ENCODE measurements at places on chromosomes 3 and 15. TPM values are rescaled to one million over a fixed set of nuclear protein-coding genes. Genes with fewer than 3 reads are reported as not detected.

The SLC12A1 gene
- total RNA-seq: not detected

The RTP4 gene
- total RNA-seq: 5.7 TPM

The SPPL2A gene
- 303 TPM for total RNA-seq

The TMEM212 gene
- total RNA-seq: not detected

The FANCD2 gene
- total RNA-seq: 3.3 TPM

The SLC2A2 gene
- not detected for total RNA-seq

The SYNPR gene
- total RNA-seq: 0.16 TPM

The FSIP1 gene
- 1.4 TPM for total RNA-seq

The GABRA5 gene
- total RNA-seq: not detected

- H3K4me1 ChIP-seq: no peaks in the 10 kb centered on the region
- H3K27me3 ChIP-seq: no peaks in the 10 kb centered on the region
- no peak overlapping the region for H3K4me3 ChIP-seq
- H3K27ac ChIP-seq: no peak overlapping the region
Measured at GRCh38 chr3:120174811-120175539, 80.7 kb upstream of the GSK3B start.

- peak overlapping the region; percentile 46 for H3K27ac ChIP-seq
- H3K27me3 ChIP-seq: no peaks in the 10 kb centered on the region
- no peaks in the 10 kb centered on the region for H3K36me3 ChIP-seq
- H3K4me1 ChIP-seq: peaks cover 5% of the 10 kb centered on the region
- peak; percentile 83 for DNase-seq
Measured at GRCh38 chr15:88704791-88705768, 66.3 kb downstream of the ISG20 start.

GRCh38 chr3:72950801-72951200 lies 45.8 kb upstream of the PPP4R2 start:
- H3K4me1 ChIP-seq: no peaks in the 10 kb centered on the region
- no peaks in the 10 kb centered on the region for H3K36me3 ChIP-seq
- DNase-seq: no peak
- no peaks in the 10 kb centered on the region for H3K27me3 ChIP-seq

GRCh38 chr3:185912929-185913901 lies 24.6 kb downstream of the TRA2B start:
- H3K27ac ChIP-seq: no peak overlapping the region
- no peaks in the 10 kb centered on the region for H3K4me1 ChIP-seq
- no peak overlapping the region for H3K4me3 ChIP-seq
- DNase-seq: no peak

DNA sequence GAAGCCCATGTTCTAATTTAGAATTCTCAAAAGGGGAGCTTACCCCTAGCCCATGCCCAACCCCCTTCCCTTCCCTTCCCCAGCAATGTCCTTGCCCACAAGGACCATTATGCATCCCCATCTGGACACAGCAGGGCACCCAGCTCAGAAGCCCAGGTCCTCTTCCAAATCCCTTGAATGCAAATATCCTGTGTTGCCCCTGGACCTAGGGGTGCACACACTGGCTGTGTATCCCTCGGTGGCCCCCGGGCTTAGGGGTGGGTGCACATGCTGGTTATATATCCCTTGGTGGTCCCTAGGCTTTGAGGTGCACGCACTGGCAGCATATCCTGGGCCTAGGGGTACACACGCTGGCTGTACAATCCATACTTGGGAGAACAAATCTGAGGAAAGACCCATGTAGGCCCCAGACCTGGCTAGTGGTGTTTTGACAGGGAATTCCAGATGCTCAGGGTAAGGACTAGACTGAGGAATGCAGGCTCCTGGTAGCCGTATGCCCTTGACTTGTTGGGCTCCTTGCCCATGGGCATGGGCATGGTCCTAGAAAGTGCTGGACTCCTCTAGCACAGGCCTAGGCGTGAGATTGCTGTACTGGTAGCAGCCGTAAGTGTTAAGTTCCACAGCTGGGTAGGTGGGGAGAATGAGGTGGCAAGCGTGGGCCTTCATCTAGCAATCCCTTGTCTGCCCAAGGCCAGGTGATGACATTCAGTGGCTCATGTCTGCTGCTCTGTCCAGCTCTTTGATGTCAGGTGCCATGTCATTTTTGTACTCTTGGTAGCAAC lies 222.4 kb downstream of the OPA1 start:
- H3K36me3 ChIP-seq: no peaks in the 10 kb centered on the region
- H3K27me3 ChIP-seq: no peaks in the 10 kb centered on the region
- H3K27ac ChIP-seq: no peak overlapping the region
- H3K4me1 ChIP-seq: no peaks in the 10 kb centered on the region
- DNase-seq: no peak

GRCh38 chr3:168709073-168709472 lies 613.3 kb upstream of the GOLIM4 start:
- H3K36me3 ChIP-seq: no peaks in the 10 kb centered on the region
- H3K27me3 ChIP-seq: no peaks in the 10 kb centered on the region
- H3K4me1 ChIP-seq: no peaks in the 10 kb centered on the region

- H3K36me3 ChIP-seq: no peaks in the 10 kb centered on the region
- H3K27ac ChIP-seq: no peak overlapping the region
- H3K4me1 ChIP-seq: no peaks in the 10 kb centered on the region
- no peak overlapping the region for H3K4me3 ChIP-seq
Measured at GRCh38 chr3:132245552-132246142, 71.6 kb upstream of the ACP3 start.

GRCh38 chr3:30549600-30549999 lies 56.8 kb upstream of the TGFBR2 start:
- no peaks in the 10 kb centered on the region for H3K4me1 ChIP-seq
- DNase-seq: no peak
- H3K27me3 ChIP-seq: no peaks in the 10 kb centered on the region
- H3K27ac ChIP-seq: no peak overlapping the region
- H3K36me3 ChIP-seq: no peaks in the 10 kb centered on the region
- H3K4me3 ChIP-seq: no peak overlapping the region

GRCh38 chr15:82021992-82022391 lies 23.8 kb downstream of the MEX3B start:
- H3K27ac ChIP-seq: no peak overlapping the region
- no peaks in the 10 kb centered on the region for H3K27me3 ChIP-seq
- peak; percentile 71 for DNase-seq
- no peaks in the 10 kb centered on the region for H3K36me3 ChIP-seq

DNA sequence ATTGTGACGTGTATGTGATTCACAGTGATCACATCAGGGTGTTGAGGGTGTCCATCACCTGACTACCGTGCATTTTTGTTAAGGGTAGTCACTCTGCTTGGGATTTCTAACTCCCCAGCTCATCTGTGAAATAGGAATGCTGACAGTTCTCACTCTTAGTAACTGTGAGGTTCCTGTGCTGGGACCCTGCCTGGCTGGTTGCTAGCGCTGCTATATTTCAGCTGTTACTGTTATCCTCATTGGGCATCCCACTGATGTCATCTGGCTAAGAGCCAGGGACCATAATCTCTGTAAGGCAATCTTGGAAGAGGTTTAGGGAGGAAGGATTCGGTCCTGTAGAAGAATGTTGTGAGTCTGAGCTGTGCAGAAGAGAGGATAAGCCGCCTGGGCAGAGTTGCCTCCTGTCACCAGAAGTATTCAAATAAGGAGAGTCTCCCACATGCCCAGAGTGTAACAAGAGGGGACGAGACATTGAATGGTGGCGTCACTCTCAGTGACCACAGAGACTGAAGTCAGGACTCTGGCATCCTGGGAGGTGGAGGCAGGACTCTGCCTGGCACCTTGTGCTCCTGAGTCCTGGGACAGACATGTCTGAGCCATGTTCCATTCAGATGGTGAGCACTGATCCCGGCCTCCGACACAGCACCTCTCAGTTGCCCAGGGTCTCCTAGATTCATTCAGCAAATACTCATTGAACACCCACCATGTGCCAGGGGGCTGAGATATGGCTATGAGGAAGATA lies 52.2 kb downstream of the FBLN2 start:
- H3K27ac ChIP-seq: no peak overlapping the region
- H3K4me3 ChIP-seq: no peak overlapping the region
- H3K36me3 ChIP-seq: no peaks in the 10 kb centered on the region
- no peaks in the 10 kb centered on the region for H3K4me1 ChIP-seq
- peak; percentile 24 for DNase-seq

DNA sequence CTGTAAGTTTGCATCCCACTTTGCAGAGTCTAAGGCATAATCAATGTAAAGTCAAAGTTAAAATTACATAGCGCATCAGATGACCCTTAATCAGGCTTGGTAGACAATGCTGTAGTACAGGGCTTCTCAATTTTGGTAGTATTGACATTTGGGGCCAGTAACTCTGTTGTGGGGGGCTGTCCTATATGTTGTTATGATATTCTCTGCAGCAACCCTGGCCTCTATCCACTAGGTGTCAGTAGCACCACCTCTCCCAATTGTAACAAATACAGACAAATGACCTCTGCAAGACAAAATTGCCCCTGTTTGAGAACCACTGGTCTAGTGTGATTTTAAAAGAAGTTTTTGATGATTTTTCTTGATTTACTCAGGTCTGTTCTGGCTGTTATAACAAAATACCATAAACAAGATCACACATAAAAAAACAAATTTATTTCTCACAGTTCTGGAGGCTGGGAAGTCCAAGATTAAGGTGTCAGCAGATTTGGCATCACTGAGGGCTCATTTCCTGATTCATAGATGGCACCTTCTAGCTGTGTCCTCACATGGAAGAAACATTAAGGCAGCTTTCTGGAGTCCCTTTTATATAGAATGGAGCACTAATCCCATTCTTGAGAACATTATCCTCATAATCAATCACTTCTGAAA lies 37.6 kb upstream of the SLC9A9 start:
- H3K27ac ChIP-seq: no peak overlapping the region
- H3K4me3 ChIP-seq: no peak overlapping the region
- no peak for DNase-seq
- H3K36me3 ChIP-seq: no peaks in the 10 kb centered on the region

- no peak for DNase-seq
- no peak overlapping the region for H3K4me3 ChIP-seq
- no peaks in the 10 kb centered on the region for H3K36me3 ChIP-seq
- H3K27ac ChIP-seq: peak overlapping the region; percentile 88
- H3K4me1 ChIP-seq: peaks cover 26% of the 10 kb centered on the region
Measured at GRCh38 chr3:160451602-160452001, 2.0 kb upstream of the TRIM59 start.

DNA sequence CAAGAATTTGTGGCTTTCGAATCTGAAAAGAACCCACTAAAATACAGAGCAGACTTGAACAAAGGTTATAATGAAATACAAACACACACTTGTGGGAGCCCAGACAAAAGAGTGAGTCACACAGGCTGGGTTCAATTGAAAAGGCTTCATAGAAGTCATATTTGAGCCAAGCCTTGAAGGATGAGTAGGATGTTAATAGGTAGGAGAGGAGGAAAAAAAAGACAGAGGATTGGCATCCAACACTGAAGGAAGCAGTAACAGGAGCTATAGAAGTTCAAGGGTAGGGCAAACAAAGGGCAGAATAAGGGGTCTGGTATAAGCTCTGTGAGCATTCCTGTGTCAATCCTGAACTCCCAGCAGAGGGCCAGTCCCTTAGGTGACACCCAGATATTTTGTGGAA lies 325.4 kb downstream of the FOXP1 start:
- no peak for DNase-seq
- no peak overlapping the region for H3K4me3 ChIP-seq
- no peaks in the 10 kb centered on the region for H3K27me3 ChIP-seq
- no peaks in the 10 kb centered on the region for H3K36me3 ChIP-seq
- H3K4me1 ChIP-seq: peaks cover 40% of the 10 kb centered on the region
- H3K27ac ChIP-seq: peak overlapping the region; percentile 31

- H3K4me3 ChIP-seq: no peak overlapping the region
- H3K27ac ChIP-seq: peak overlapping the region; percentile 45
- H3K36me3 ChIP-seq: no peaks in the 10 kb centered on the region
- DNase-seq: peak; percentile 73
Measured at GRCh38 chr3:186097663-186098451, 11.0 kb downstream of the ETV5 start.

- H3K27ac ChIP-seq: no peak overlapping the region
- no peaks in the 10 kb centered on the region for H3K4me1 ChIP-seq
- no peak for DNase-seq
- H3K4me3 ChIP-seq: no peak overlapping the region
- H3K27me3 ChIP-seq: no peaks in the 10 kb centered on the region
- H3K36me3 ChIP-seq: no peaks in the 10 kb centered on the region
Measured at GRCh38 chr3:122621112-122621511, 43.7 kb downstream of the PARP15 start.

- no peaks in the 10 kb centered on the region for H3K4me1 ChIP-seq
- no peak overlapping the region for H3K4me3 ChIP-seq
- H3K27me3 ChIP-seq: no peaks in the 10 kb centered on the region
- no peak overlapping the region for H3K27ac ChIP-seq
- H3K36me3 ChIP-seq: no peaks in the 10 kb centered on the region
Measured at GRCh38 chr3:5568451-5568850, 380.9 kb downstream of the EDEM1 start.

- no peak overlapping the region for H3K4me3 ChIP-seq
- no peak overlapping the region for H3K27ac ChIP-seq
- H3K36me3 ChIP-seq: no peaks in the 10 kb centered on the region
- DNase-seq: no peak
- H3K27me3 ChIP-seq: no peaks in the 10 kb centered on the region
- H3K4me1 ChIP-seq: no peaks in the 10 kb centered on the region
Measured at GRCh38 chr3:168383573-168383972, 287.8 kb upstream of the GOLIM4 start.

- no peak overlapping the region for H3K4me3 ChIP-seq
- H3K27ac ChIP-seq: peak overlapping the region; percentile 94
- no peaks in the 10 kb centered on the region for H3K27me3 ChIP-seq
- DNase-seq: peak; percentile 95
- H3K36me3 ChIP-seq: no peaks in the 10 kb centered on the region
Measured at GRCh38 chr3:141426404-141427034, 58.2 kb downstream of the ZBTB38 start.

DNA sequence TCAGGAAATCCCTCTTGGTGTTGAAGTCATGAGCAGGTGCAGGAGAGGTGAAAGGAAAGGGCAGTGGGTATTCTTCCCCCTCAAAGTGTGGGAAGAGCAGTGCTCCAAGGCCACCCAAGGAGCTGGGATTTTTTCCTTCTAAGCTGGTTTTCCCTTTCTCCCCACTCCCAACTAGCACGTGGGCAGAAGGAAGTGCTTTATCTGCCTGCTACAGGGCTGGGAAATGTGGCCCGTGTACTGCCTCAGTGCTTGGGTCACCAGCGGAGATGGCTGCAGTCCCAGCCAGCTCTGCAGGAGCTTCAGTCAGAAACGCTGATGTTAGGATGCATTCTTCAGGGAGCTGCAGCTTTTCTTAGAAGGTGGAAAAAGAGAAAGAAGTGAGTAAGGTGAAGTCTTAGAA lies 99.2 kb downstream of the CACNA1D start:
- peaks cover 4% of the 10 kb centered on the region for H3K4me1 ChIP-seq
- H3K36me3 ChIP-seq: no peaks in the 10 kb centered on the region
- no peaks in the 10 kb centered on the region for H3K27me3 ChIP-seq
- no peak overlapping the region for H3K27ac ChIP-seq
- H3K4me3 ChIP-seq: no peak overlapping the region
- no peak for DNase-seq

- peaks cover 28% of the 10 kb centered on the region for H3K36me3 ChIP-seq
- H3K4me1 ChIP-seq: peaks cover 18% of the 10 kb centered on the region
- peaks cover 15% of the 10 kb centered on the region for H3K27me3 ChIP-seq
Measured at GRCh38 chr3:9704347-9705322, 1.0 kb downstream of the CPNE9 start.

DNA sequence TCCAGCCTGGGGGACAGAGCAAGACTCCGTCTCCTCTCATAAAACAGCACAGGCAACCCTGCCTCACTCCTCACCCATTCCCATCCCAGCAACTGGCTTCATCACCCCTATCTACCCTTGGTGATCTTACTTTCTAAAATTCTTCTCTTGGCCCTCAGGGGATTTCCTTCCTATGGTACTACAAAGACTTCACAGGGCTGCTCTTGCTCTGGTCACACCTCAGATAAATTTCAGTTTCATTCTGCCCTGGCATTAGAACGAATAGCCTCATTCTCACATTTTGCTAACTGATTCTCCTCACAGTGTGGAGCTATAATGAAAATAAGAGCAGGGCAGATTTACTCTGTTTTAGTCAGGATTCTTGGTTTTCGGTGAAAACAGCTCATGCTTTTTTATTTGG lies 22.1 kb upstream of the CRBN start:
- no peaks in the 10 kb centered on the region for H3K36me3 ChIP-seq
- no peak overlapping the region for H3K27ac ChIP-seq
- H3K27me3 ChIP-seq: no peaks in the 10 kb centered on the region
- H3K4me3 ChIP-seq: no peak overlapping the region

All from sigmoid colon (tissue), 7 donors.